ENCODE measurements at places on chromosomes 6 and 20.

- DNase-seq = no peak
These were observed 451.5 kb downstream of the PLCB1 start for GRCh38 chr20:8583566-8584043.

DNA sequence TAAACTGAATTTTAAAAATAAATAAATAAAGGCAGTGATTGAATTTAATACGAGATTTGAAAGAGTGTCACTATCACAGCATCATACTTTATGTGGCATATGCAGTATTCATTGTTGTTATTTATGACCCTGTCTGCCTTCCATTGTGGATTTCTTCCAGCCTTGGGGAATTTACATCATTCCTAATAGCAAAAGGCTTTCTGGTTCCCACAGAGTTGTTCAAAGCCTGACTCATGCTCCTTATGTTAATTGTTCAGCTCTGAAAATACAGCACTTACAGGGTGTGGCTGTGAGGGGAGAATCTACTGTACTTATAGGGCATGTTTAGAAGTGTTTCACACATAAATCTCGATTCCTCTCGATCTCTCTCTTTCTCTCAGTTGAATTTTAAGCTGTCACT lies 54.4 kb downstream of the JAG1 start:
- no peak for DNase-seq

- DNase-seq = no peak
These were observed 38.1 kb downstream of the RPP40 start for GRCh38 chr6:4965562-4966389.

- DNase-seq = no peak
These were observed 416.0 kb upstream of the SPTLC3 start for GRCh38 chr20:12592756-12593155.

Data from body of pancreas (tissue), 4 donors.